Endothelial cell (in vitro differentiated cells): ENCODE measurements at places on chromosomes 1 and 21. TPM values are rescaled to one million over a fixed set of nuclear protein-coding genes. Genes with fewer than 3 reads are reported as not detected.

DNA sequence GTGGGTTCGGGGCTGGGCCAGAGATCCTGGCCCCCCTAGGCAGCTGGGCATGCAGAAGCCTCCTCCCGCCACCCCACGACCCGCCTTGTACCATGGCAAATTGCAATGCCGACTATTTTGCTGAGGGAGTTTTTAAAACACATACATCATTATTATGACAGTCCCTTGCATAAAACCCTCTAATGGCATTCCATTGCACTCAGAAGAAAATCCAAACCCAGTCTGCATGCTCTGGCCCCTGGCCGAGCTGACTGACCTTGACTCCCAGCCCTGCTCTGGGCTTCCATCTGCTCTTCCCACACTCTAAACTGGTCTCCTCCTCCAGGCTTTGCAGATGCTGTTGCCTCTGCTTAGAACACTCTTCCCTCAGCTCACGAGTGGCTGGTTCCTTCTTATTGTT, 28.0 kb downstream of the PADI2 start:
- DNase-seq = no peak

DNA sequence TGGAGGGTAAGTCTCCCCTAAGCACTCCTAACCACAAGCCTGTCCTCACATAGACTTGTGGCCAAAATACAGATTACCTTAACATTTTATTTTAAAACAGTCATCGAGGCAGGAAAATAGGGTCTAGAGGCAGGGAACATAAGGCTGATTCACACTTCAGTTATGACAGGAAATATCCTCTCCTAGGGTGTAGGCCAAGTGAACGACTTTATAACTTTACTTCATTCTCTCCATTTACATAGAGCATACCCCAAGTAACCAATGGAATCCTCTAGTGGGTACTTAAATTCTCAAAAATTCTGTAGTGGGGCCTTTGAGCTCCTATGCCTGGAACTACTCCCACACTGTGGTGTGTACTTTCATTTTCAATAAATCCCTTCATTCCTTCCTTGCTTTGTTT, 113.0 kb downstream of the WDR3 start:
- no peak for DNase-seq

SLC50A1 gene
- total RNA-seq = 43.9 TPM

SIPA1L2 gene
- total RNA-seq = 153 TPM

DNA sequence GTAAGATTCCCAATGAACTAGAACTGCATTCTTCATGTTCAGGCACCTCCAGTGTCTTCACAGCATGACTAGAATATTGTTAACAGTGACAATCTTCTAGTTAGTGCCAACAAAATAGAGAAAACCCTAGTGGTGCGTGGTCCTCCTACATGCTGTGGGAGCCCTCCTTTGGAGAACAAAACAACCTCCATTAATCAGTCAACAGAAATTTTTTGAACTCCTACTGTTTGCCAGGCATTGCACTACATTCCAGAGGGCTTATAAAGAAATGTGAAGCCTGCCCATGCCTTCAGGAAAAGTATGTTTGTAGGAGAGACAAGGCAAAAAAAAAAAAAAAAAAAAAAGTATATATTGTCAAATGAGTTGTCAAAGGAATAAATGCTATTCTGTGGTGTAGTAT, 252.7 kb downstream of the LRRC40 start:
- DNase-seq = no peak

CTSE gene
- not detected for total RNA-seq

CRNN gene
- not detected for total RNA-seq

GRCh38 chr1:17307946-17308345, at the start of gene PADI4:
TSS of gene PADI4 (plus strand) at chr1:17308197. CDS start at chr1:17308223, 26 bp downstream.
- no peak for DNase-seq

GRCh38 chr1:20466273-20466672, 19.7 kb downstream of the CAMK2N1 start:
- no peak for DNase-seq

GRCh38 chr21:26941421-26941820, 25.5 kb downstream of the ADAMTS5 start:
- no peak for DNase-seq

CNN3 gene
- total RNA-seq = 596 TPM

DPT gene
- not detected for total RNA-seq

NCMAP gene
- total RNA-seq = 0.05 TPM

GRCh38 chr1:229894532-229894931, 172.5 kb upstream of the GALNT2 start:
- no peak for DNase-seq

GRCh38 chr1:212181015-212181882, 104.0 kb upstream of the PPP2R5A start:
- DNase-seq = no peak

PRKAA2 gene
- total RNA-seq = 2.4 TPM

- DNase-seq = no peak
These were observed 15.8 kb downstream of the KMO start for GRCh38 chr1:241548008-241548407.

- DNase-seq = no peak
These were observed 136.6 kb downstream of the PLXNA2 start for GRCh38 chr1:208107425-208108212.

CSF3R gene
- total RNA-seq = 1.4 TPM

DNA sequence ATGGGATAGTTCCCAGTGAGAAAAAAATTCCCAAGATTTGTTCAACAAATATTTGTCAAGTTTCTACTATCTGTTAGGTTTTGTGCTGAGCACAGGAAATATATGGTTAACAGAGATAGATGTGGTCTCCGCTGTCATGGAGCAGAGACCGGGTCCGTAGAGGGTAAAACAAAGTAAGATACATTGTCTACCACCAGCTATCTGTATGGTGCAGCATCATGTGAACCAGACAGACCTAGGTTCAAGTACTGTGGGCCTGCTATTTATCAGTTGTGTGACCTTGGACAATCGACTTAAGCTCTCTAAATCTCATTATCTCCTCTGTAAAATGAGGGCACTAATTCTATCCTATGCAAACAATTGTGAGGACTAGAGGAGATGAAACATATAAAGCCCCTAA, 109.8 kb downstream of the DUSP10 start:
- DNase-seq = no peak

- DNase-seq = peak; percentile 84
These were observed 16.7 kb downstream of the ALX3 start for GRCh38 chr1:110053552-110054428.

- no peak for DNase-seq
These were observed 9.9 kb upstream of the ZSCAN20 start for GRCh38 chr1:33462405-33463164.

- DNase-seq = no peak
These were observed 175.5 kb downstream of the CYYR1 start for GRCh38 chr21:26397545-26397944.

DNA sequence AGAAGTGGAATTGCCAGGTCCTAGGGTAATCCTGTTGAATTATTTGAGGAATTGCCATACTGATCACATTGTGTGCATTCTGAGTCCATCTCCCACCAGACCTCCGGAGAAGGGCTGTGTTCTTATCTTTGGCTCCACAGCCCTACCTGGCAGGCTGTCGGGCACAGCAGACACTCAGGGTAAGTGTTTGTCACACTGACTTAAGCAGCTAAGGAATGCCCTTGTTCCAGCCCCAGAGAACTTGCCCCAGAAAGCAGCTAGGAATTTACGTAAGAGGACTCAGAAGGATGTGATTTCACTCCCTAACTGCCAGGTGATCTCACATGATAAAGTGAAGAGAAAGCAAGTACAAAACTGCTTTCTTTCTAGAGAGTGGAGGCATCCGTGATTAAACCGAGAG, 21.0 kb downstream of the VASH2 start:
- no peak for DNase-seq

- DNase-seq = no peak
These were observed 13.6 kb downstream of the BATF3 start for GRCh38 chr1:212686069-212686468.
